NCI-H1105 treated with DMSO at 0.1 percent for 48 hours (cell line): ENCODE measurements at places on chromosomes 16 and 17.

- no peak for DNase-seq
These were observed 851.6 kb upstream of the SOX9 start for GRCh38 chr17:71269201-71269600.

DNA sequence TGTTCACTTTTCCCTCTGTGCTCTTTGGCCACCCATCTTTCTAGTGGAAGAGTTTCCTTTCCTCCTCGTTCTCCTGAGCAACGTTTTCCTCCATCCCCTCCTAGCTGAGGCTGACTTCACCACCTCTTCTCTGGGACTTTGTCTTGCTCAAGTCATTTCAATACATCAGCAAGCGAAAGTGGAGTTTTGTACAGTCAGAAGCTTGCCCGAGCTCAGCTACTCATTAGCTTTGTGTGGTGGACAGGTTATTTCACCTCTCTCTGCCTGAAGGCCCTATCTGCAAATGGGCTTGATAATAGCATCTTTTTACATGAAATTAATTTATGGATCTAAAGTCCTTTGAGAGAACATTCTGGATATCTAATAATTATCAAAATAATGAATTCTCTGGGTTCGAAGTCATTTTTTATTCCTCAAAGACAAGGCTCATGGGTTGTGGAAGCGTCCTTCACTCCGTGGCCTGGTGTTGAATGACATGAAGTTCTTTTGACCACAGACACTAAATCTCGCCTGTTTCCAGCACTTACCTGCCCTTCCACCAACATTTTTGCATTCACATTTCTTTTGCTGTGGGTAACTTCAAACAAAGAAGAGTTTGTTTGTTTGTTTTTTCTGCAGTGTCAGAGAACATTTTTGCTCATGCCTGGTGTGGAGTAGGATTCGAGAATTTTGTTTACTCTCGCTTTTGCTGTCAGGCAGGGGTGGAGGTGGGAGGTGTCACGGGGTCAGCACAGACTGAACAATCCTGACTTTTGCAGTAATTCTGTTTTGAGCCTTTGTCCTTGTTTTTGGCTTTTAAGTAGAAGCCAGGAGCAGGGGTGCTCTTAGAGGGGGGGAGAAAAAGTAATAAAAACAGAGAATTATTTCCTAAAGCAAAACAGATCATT, 155.0 kb upstream of the CACNG5 start:
- DNase-seq = no peak

DNA sequence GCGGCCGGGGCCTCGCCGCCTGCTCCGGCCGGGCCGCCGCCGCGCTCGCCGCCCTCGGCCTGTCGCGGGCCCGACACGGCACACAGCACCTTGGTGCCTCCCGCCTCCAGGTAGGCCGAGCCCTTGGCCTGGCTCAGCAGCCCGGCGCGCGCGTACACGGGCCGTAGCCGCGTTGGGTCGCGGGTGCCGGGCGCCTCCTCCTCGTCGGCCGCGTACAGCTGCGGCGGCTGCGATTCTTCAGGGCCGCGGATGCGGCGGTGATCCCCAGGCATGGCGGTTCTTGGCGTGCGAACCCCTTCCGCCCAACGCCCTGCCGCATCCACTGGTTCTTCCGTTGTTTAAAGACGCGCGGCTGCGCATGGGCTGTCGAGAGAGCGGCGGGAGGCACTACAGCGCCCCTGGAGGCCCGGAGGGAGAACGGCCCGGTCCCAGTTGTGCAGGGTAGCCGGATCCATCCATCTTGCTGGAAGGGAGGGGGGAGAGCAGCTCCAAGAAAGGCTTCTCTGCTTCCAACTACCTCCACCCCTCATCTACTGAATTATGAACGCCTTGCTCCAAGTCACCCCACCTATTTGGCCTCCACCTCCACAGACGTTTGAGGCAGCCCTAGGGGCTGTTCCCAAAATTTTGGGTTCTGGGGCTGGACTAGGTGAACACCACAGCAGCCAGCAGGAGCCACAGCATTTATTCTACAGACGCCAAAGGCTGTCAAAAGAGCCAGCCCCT, at the start of gene EXOSC6:
TSS of gene EXOSC6 (minus strand) at position 312 of the 726 bp plus-strand sequence. CDS start at position 272, 40 bp downstream.
- DNase-seq = peak; percentile 82

DNA sequence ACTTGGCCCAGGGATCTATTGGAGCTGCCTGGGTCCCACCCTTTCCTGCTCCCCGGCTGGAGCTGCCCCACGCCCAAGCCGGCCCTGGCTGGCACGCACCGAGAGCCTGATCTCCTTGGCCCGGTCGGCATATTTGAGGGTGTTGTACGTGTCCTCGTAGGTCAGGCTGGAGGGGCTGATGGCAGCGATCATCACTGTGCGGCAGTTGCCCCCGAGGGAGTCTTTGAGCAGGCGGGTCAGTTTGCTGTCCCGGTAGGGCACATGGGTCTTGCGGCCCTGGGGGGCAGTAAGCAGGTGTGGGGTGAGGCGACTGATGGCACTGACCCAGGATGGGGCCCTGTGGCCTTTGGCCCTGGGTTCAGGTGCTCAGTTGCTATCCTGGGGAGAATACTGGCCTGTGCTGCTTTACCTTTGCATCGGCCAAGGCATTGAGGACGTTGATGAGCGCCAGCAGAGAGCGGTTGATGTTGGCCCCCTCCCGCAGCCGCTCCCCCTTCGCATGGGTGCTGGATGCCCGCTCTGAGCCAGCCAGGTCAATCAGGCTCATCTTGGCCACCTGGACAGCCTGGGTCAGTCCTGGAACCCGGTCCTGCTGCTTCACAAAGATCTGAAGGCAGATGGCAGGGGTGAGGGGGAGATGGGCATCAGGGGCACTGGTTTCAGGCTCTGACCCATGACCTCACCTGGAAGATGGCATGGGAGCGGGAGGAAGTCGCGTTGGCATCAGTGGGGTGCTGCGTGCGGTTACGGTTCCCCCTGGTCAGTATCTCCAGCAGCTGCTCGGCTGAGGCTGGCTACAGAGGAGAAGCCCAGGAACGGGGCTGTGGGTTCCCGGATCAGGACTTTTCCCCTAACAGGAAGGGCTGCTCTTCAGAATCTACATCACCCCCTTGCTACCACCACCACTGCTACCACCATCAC, 13.5 kb downstream of the KIF18B start:
- DNase-seq = no peak

- no peak for DNase-seq
These were observed 759.0 kb upstream of the SOX9 start for GRCh38 chr17:71361656-71362450.

GRCh38 chr17:40551879-40552768, 13.1 kb downstream of the CCR7 start:
- no peak for DNase-seq

- no peak for DNase-seq
These were observed 98.1 kb downstream of the RGS9 start for GRCh38 chr17:65235284-65235683.

- no peak for DNase-seq
These were observed 301.7 kb upstream of the N4BP1 start for GRCh38 chr16:48911700-48912099.
